ENCODE measurements at places on chromosomes 11 and 22.

- DNase-seq = no peak
Observed at GRCh38 chr11:125413226-125413625, 82.8 kb downstream of the FEZ1 start.

- DNase-seq = no peak
Observed at GRCh38 chr11:125292100-125292499, 127.5 kb downstream of the PKNOX2 start.

GRCh38 chr11:45892856-45893255 is 7.4 kb downstream of the MAPK8IP1 start:
- no peak for DNase-seq

DNA sequence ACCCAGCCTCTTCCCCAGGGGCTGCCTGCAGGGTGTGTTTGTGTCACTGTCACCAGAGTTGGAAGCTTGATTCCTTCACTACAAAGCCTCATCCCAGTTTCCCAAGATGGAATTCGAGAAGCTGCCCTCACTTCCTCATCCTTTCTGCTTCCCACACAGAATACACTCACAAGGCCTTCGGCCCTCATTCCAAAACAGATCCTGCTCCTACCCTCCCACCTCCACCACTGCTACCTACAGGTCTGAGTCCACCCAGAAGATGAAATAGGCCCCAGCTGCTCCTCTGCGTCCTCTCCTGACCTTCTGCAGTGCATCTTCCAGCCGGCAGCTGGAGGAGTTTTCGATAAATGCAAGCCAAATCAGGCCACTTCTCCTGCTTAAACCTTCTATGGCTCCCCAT is 6.8 kb upstream of the WNT7B start:
- DNase-seq = no peak

DNA sequence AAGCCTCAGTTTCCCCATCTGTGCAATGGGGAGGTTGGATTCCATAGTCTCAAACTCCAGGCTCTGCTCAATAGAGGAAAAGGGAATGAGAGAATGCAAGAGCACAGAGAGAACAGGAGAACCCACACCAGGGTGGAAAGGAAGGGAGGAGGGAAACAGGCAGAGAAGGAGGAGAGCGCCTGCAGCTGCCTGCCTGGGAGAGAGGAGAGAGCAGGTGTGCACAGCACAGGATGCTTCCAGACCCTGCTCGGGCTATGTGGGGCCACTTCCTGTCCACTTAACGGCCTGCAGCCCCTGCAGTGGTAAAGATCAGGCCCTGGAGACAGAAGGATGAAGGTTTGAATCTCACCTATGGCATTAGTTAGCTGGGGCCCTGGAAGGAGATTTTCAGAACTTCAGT is 12.3 kb downstream of the LRRC32 start:
- no peak for DNase-seq

DNA sequence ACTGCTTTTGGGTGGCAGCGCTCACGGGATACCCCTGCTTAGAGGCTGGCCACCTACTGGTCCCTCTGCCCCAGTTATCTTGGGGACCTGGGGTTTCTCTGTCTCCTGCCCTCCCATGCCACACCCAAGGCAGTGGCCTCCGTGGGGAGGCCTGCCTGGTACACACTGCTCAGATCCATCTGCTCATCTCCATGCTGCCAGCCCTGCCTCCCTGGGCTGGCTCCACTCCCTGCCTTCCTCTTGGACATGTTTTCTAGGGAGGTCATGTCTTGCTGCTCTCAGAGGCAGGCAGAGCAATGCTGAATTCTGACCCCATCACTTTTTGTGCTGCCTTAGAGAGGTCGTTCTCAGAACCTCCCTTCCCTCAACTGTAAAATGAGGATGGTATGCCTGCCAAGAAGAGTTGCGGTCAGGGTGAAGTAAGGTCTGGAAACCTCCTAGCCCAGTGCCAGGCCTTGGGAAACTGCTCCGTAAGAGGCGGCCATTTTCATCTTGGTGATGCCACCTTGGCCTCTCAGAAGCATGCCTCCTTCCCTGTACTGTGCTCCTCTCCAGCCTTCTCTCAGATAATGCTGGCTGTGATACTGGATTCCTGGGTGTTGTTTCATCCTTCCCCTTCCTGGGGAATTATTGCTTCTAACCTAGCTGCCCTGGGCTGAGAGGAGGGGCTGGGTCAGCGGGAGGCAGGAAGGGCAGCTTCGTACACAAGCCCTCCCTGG is 186.4 kb upstream of the ZBED5 start:
- no peak for DNase-seq

GRCh38 chr11:35663408-35663702 is 780 bp downstream of the TRIM44 start:
- no peak for DNase-seq

All from GM04503 (cell line).